ENCODE measurements at places on chromosomes 13 and 19.

DNA sequence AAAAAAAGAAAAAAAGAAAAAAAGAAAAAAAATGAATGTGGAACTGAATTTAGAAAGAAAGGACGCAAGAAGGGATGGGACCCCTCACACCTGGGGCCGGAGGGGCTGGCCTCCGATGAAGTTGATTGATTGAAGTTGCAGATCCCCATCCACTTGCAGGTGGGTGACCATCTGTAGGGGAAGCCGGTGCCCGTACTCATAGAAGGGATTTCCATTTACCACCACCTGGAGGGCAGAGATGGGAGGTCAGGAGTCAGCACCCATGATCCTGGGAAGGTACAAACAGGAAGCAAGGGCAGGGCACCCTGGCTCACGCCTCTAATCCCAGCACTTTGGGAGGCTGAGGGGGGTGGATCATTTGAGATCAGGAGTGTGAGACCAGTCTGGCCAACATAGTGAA is 6.4 kb downstream of the LGALS4 start:
- DNase-seq, result no peak

GRCh38 chr13:30222254-30222653 is 85.1 kb downstream of the KATNAL1 start:
- DNase-seq, result no peak

GRCh38 chr13:102914339-102914930 is 68.6 kb downstream of the ERCC5 start:
- DNase-seq, result no peak

- DNase-seq, result no peak
Observed at GRCh38 chr13:99125326-99125915, 75.2 kb upstream of the UBAC2 start.

DNA sequence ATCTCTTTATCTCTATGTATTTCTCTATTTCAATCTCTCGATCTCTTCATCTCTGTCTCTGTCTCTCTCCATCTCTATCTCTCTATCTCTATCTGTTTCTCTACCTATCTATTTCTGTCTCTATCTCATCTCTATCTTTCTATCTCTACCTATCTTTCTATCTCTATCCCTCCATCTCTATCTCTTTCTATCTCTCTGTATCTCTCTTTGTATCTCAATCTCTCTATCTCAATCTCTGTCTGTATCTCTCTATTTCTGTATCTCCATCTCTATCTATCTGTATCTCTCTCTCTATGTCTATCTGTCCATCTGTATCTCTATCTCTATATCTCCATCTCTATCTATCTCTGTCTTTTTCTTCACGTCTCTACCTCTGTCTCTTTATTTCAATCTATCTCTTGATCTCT is 25.2 kb downstream of the TNFSF9 start:
- no peak for DNase-seq

GRCh38 chr13:21436582-21436981 is 22.5 kb downstream of the ZDHHC20 start:
- no peak for DNase-seq

GRCh38 chr19:13484166-13484565 is 22.1 kb downstream of the CACNA1A start:
- no peak for DNase-seq

DNA sequence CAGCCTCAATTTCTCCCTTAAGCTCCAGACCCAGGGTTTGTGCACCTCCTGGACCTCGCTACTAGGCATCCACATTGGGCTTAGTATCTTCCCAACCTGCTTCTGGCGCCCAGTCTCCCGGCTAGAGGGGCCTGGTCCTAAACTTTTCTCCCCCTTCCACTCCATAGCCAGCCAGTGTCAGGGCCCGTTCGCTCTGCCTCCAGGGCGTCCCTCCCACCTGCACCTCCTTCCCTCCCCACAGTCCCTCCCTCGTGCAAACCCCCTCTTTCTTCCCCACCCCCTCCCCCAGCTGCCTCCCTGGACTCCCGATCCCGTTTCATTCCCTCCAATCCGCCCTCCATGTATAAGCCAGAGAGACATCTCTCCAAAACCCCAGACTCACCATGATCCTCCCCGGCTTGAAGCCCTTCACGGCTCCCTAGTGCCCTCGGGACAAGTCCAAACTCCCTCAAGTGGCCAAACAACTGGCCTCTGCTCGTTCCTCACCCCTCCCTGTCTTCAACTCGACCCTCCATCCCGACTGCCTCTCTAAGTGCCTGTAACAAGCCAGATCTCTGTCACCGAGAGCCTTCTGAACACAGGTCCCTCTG is 997 bp upstream of the SAMD4B start:
- no peak for DNase-seq

GRCh38 chr13:72290962-72291681 is 424.1 kb upstream of the DACH1 start:
- DNase-seq, result no peak

DNA sequence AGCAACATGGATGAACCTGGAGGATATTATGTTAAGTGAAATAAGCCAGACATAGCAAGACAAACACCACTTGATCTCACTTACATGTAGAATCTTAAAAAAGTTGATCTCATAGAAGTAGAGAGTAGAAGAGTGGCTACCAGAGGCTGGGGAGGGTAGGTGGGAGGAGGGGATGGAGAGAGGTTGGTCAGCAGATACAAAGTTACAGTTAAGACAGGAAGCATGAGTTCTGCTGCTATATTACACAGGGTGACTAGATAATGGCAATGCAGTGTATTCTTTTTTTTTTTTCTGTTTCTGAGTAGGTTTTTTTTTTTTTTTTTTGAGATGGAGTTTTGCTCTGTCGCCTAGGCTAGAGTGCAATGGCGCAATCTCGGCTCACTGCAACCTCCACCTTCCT is 15.2 kb upstream of the THSD1 start:
- no peak for DNase-seq

DNA sequence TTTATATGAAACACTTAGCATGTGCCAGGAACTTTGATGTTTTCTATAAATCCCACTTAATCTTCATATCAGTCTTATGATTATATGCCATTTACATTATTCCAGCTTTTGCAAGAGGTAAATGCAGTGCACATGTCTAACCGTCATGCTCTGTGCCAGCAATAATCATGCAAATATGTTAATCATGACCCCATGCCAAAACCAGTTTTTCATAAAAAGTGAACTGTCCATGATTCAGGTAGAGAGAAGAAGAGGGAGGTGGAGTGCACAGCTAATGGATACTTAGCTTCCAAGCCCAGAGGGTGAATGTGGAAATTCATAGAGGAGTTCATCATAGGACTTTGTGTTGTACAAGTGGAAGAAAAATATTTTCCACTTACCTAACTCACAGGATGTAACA is 458.4 kb downstream of the TBC1D4 start:
- DNase-seq, result no peak

- no peak for DNase-seq
Observed at GRCh38 chr19:48663667-48664066, 9.2 kb downstream of the NTN5 start.

GRCh38 chr19:11530432-11530831 is 1.5 kb upstream of the ECSIT start:
- DNase-seq, result peak; percentile 38

- no peak for DNase-seq
Observed at GRCh38 chr19:13748169-13748828, 16.0 kb upstream of the MRI1 start.

- DNase-seq, result no peak
Observed at GRCh38 chr13:40192858-40193257, 473.6 kb downstream of the FOXO1 start.

GRCh38 chr19:48020686-48021085 is 23.2 kb downstream of the CABP5 start:
- no peak for DNase-seq

DNA sequence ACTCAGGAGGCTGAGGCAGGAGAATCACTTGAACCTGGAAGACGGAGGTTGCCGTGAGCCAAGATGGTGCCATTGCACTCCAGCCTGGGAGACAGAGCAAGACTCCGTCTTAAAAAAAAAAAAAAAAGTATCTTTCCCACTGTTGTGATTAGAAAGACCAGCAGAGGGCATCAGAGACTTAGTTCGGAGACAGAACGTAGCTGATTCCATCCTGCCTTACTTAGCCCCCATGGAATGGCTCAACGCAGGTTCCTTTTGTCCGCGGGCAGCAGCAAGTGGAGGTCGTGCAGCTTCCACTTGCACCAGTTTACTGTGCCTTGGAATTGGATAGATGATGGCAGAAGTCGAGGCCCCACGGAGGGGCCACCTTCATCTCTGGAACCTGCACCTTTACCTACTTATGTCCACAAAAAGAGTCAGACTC is 8.1 kb downstream of the TIMM29 start:
- no peak for DNase-seq

- no peak for DNase-seq
Observed at GRCh38 chr19:5832061-5832460, 7.4 kb downstream of the FUT6 start.

GRCh38 chr19:30324982-30325381 is 47.2 kb upstream of the ZNF536 start:
- DNase-seq, result no peak

DNA sequence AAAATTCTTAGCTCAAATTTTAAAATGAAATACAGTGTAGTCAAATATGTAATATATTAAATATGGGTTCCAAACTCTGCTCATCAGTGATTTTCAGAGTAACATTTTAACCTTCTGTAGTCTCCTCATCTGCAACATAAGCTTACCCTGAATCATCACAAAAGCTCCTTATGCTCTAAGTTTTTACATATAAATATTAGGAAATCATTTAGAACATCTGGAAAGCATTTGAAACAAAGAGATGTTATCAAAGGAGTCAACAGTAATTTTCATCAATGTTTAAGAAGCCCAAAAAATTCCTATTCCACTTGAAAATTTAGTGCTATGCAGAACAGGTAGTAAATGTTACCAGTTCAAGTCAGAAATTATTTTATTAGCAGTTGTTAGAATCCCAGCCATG is 224.7 kb downstream of the DCT start:
- no peak for DNase-seq

DNA sequence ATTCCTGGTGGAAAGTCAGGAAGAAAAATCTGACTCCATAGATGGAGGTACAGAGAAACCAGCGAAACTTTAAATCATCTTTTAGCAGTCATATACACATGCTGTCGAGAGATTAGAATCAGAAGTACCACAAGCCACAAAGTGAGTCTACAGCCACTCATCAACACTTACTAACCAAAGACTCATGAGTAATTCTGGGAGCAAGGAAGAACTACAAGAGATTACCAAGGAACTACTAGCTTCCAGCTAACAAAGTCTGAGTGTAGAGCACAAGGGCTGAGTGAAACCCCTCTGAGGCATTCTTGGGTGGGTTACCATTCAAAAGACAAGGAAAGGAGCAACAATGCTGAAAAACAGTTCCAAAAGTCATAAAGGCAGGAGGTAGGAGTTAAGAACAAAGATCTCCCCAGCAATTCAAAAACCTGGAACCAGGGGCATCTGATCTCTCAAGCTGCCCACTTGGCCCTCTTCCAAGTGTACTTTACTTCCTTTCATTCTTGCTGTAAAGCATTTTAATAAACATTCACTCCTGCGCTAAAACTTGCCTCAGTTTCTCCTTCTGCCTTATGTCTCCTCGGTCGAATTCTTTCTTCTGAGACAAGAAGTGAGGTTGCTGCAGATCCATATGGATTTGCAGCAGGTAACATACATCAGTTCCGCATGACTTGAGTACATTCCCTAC is 13.0 kb downstream of the RBM26 start:
- DNase-seq, result no peak

- no peak for DNase-seq
Observed at GRCh38 chr13:113759525-113760137, 605 bp downstream of the TMEM255B start.

- DNase-seq, result no peak
Observed at GRCh38 chr19:39420769-39421168, 8.3 kb downstream of the PLEKHG2 start.

DNA sequence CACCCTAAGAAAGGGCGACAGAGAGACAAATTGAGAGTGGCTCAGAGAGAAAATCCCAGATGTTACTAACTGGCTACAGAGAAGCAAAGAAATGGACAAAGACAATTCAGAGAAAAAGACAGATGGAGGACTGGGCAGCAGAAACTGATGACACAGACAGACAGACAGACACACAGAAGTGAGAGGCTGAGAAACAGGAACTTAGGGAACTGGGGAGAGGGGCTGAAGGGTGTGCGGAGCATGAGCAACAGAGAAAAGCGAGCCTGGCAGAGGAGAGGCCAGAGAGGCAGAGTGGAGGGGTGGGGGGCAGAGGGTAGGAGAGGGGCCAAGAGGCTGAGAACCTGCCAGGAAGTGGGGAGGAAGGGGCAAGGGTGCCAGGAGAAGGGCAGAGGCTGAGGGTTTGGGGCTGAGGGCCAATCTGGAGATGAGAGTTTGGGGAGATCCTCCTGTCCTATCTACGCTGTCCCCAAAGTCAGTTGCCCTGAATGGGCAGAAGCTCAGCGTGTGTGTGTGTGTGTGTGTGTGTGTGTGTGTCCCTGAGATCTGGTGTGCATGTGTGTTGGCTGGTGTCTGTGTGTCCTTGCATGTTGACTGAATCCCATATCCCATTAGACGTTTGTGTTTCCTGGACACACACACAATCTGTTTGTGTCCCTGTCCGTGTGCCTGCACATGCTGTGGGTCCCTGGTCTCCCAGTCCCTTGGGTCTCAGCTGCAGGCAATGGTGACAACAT is 5.6 kb upstream of the ERFL start:
- DNase-seq, result no peak

- no peak for DNase-seq
Observed at GRCh38 chr19:41588497-41589209, 12.7 kb downstream of the CEACAM21 start.

DNA sequence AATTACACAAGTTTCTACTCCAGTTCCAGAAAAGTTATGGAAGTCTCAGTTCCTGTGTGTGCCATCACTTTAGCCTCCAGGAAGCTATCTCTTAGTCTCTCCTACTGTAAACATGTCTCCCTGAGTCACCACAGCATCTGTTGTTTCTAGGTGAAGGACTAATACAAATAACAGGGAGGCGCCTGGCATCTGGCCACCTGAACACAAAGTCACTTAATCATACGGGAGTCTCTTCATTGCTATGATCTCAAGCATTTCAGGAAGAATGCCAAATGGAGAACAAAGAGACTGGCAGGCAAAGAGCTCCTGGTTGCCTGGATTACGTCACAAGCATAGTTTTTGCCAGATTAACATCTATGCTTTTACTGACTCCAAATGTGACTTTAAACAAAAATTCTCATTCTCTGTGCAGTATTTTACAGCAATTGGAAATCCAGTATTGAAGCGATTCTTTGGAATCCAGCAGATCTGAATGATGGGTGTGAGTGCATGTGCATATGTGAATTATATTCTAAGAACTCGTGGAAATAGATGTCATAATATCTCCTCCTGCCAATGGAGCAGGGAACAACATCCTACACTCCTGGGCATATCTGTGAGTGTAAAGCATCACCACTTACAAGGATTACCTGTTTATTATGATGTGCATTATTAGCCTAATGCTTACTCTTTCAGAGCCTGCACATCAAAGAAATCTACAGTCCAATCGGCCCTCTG is 572.8 kb downstream of the PCDH9 start:
- no peak for DNase-seq

DNA sequence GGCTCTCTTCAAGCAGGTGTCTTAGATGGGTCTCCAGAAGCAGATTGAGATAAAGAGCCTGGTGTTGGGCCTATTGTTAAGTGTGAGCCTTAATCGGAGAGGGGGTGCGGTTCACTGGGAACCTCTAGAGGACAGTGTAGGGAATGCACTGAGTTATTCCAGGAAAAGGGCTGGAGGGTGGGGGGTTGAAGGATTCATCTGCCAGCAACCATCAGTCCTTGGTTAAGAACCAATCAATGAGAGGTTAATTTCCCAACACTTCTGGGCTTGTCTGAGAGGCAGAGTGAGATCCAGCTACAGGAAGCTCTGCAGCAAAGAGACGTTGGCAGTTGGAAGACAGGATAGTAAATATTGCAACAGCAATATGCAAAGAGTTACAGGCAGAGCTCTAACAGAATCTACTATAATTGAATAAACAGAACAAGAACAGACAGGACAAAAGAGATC is 28.7 kb downstream of the CYP4F2 start:
- DNase-seq, result no peak

Data from activated CD4-positive, CD25-positive, alpha-beta regulatory T cell treated with anti-CD3 and anti-CD28 coated beads, Interleukin-2, amount 50 U/mL, for 72 hours (primary cell).